ENCODE measurements at places on chromosomes 5 and 9.
A peak's percentile ranks its signal among the peaks of the same experiment; 100 is the strongest.

GRCh38 chr9:98214811-98215210, 22.4 kb upstream of the CORO2A start:
- DNase-seq = no peak

- no peak for DNase-seq
These were observed 71.9 kb downstream of the AMBP start for GRCh38 chr9:114006155-114006550.

DNA sequence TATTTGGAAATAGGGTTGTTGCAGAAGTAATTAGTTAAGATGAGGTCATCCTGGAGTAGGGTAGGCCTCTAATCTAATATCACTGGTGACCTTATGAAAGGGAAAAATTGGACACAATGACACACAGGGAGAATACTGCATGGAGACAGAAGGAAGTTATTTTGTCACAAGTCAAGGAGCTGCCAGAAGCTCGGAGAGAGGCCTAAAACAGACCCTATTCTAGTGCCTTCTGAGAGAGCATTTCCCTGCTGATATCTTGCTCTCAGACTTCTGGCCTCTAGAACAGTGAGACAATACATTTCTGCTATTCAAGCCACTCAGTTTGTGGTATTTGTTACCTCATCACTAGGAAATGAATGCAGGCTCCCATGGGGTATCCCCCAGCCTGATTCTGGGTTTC, 332.9 kb downstream of the CSNK1G3 start:
- no peak for DNase-seq

- DNase-seq = no peak
These were observed 5.3 kb upstream of the PLPP1 start for GRCh38 chr5:55540024-55540423.

- no peak for DNase-seq
These were observed 48.1 kb downstream of the GALNT12 start for GRCh38 chr9:98855592-98855991.

GRCh38 chr9:98118640-98119601, at the start of gene TRIM14:
Gene TRIM14 (minus strand): TSS chr9:98119222. CDS start chr9:98119188, 34 bp downstream.
- DNase-seq = peak; percentile 46

- DNase-seq = peak; percentile 80
These were observed 602.9 kb upstream of the WWC1 start for GRCh38 chr5:167688341-167689130.
